ENCODE measurements at places on chromosomes 13 and 19. TPM values are rescaled to one million over a fixed set of nuclear protein-coding genes. Genes with fewer than 3 reads are reported as not detected.
A peak's percentile ranks its signal among the peaks of the same experiment; 100 is the strongest.

GRCh38 chr13:63517371-63517770 is 2101.7 kb upstream of the PCDH20 start:
- DNase-seq = no peak

- no peak for DNase-seq
These were observed 295.4 kb upstream of the MAB21L1 start for GRCh38 chr13:35771898-35772297.

- no peak for DNase-seq
These were observed 174.7 kb downstream of the GPC5 start for GRCh38 chr13:91572944-91573598.

DNA sequence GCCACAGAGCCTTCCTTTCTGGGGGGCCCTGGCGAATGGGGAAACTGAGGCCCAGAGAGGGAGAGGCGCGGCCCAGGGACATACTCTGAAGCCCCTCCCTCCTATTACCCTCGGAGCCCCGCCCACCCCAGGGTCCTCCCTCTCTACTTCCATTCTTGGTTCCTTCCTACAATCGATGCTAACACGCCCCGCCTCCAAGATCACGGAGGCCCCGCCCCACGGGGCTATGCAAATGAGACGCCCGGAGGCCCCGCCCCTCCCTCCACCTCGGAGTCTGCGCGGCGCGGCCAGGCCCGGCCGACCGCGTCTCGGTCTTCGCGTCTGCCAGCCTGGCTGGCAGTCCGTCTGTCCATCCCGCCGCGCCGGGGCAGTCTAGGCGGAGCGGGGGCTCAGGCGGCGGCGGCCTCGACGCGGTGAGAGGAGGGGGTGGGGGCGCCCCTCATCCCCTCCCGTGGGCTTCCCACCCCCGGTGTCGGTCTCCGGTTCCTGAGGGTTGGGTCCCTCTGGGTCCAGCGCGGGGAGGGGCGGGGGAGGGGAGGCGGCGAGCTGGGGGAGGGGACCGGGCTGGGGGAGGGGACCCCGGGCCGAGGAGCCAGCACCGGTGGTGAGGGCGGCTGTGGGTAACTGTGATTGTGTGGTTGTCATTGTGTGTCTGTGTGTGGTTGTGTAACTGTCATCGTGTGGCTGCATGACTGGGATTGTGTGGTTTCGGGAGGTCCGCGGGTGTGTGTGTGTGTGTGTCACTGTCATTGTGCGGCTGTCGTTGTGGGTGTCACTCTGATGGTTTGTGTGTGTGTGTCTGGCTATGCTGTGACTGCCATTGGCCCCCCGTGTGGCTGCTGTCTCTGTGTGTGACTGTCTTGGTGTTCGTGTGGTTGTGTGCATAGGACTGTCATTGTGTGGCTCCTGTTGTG is at the start of gene PLPPR2:
TSS of gene PLPPR2 (plus strand) at position 273 of the 914 bp plus-strand sequence. CDS start 2,242 bp downstream, outside the sequence.
- peak; percentile 93 for DNase-seq

Gene RPL21
- 71.8 TPM for total RNA-seq

Gene SEMA6B
- 1.00 TPM for total RNA-seq

Gene IGFL1
- not detected for total RNA-seq

Gene NKG7
- 1.6 TPM for total RNA-seq
